ENCODE measurements at places on chromosomes 6 and 20.

- DNase-seq = no peak
Measured at GRCh38 chr20:33909331-33909921, 84.3 kb upstream of the RALY start.

DNA sequence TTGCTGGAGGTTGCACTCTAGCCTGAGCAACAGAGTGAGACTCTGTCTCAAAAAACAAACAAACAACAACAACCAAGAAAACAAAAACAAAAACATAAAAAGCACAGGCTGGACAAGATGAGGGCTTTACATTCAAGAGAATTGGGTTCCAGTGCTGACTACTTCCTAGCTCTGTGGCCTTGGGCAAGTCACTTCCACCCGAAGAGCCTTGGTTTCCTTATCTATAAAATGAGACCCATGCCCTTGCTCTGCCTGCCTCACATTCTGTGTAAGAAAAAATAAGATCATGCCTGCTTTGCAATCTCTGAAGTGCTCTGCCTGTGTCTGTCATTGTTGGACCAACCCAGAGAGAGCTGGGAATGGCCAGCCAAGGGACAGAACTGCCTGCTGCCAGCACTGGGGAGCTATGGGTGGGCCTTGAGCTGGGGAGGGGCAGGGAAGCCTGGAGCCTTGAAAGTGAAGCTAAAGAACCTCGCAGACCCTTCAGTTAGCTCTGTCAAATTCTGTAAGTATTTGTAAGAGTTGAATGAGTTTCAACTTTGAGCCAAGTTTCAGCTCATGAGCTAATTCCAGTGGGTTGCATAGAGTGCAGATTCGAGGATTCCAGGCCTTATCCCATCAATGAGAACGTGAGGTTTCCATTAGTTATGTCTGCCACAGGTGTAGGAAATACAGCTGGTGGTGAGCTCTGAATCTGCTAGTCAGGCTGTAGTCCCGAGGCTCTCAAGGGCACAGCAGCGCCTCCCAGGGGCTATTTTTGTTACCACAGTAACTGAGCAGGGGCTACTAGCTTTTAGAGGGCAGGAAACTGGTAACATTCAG is 93.2 kb downstream of the DLGAP4 start:
- no peak for DNase-seq

DNA sequence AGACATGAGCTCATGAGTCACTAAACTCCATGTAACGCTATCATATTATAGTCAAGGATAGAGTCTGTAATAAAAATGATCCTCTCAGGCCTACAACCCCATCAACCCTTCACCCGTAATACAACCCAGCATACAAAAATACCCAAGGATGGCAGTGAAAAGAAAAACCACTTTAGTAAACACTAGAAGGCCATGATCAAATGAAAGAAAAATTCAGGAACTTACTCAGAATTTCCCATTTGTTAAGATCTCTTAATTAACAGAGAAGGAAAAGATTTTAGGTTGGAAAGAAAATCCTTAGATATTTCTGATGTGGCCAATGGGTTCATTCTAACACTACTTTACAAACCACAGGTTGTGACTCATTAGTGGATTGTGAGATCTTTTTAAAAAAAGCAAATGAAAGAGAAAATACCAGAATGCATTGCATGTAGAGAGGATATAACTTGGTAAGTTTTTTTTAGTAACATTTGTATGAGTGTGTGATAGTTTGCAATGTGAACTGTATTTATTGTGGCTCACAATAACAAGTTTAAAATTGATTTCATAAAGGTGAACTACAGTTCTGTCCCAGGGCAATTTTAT is 8.0 kb upstream of the UBE2J1 start:
- no peak for DNase-seq

- no peak for DNase-seq
Measured at GRCh38 chr6:6729971-6730370, 141.5 kb downstream of the LY86 start.

DNA sequence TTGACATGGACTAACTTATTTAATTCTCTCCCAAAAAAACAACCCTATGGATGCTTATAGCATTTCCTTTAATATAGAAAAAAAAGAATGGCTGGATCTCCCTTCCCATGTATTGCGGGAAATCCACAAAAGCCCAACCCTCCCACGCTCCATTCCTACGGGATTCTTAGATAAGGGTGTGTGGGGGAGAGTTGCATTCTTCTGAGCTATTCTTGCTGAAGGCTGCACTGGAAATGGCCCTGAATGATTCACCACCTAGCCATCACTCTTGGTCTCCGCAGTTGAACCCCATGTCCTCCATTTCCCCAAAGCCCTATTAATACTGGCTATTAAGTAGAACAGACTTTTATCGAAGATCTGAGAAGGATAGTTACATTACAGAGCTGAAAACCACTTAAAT is 41.9 kb upstream of the ADGRF5 start:
- no peak for DNase-seq

GRCh38 chr6:73560853-73561407 is 40.1 kb upstream of the EEF1A1 start:
- DNase-seq = no peak

- no peak for DNase-seq
Measured at GRCh38 chr6:51915098-51915497, 172.3 kb downstream of the PKHD1 start.

DNA sequence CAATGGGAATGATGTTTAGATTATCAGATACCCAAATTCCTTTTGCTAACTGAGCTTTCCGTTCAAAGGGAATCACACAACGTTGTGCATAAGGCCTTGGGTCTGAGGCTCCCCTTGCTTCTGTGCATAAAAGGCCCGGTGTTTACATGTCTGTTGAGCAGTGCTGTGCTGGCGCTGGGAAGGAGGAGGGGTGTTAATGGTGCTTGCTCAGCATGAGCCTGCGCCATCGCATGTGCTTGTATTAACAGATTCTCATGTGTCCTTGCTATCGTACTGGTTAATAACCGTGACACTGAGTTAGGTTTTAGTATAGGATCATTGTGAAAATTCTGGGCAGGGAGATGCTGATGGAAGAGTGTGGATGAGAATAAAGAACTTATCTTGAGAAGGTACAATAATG is 62.3 kb upstream of the TRAF3IP2 start:
- no peak for DNase-seq
